ENCODE measurements at places on chromosomes 12 and 14. TPM values are rescaled to one million over a fixed set of nuclear protein-coding genes. Genes with fewer than 3 reads are reported as not detected.

DNA sequence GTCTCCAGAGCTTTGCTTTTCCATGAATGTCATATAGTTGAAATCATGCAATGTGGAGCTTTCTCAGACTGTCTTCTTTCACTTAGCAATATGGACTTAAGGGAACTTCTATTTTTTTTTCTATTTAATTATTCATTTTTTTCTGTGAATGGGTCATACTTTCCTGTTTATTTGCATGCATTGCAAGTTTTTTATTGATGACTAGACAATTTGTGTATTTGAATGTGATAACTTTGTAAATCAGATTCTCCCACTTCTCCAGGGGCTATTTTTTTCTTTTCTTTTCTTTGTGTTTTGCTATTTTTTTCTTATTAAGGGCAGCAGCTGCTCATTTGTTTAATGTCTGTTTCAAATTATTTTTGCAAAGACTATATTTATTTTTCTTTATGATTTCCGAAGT is 1019.8 kb upstream of the ATXN7L3B start:
- no peak overlapping the region for H3K4me3 ChIP-seq
- no peak for DNase-seq
- no peaks in the 10 kb centered on the region for H3K36me3 ChIP-seq
- H3K27me3 ChIP-seq: no peaks in the 10 kb centered on the region
- H3K4me1 ChIP-seq: no peaks in the 10 kb centered on the region

- H3K4me1 ChIP-seq: peaks cover 8% of the 10 kb centered on the region
- no peak overlapping the region for H3K27ac ChIP-seq
- peak overlapping the region; percentile 61 for H3K4me3 ChIP-seq
- peaks cover 40% of the 10 kb centered on the region for H3K27me3 ChIP-seq
- DNase-seq: no peak
Measured at GRCh38 chr12:84910549-84911241, 1.9 kb downstream of the SLC6A15 start.

DNA sequence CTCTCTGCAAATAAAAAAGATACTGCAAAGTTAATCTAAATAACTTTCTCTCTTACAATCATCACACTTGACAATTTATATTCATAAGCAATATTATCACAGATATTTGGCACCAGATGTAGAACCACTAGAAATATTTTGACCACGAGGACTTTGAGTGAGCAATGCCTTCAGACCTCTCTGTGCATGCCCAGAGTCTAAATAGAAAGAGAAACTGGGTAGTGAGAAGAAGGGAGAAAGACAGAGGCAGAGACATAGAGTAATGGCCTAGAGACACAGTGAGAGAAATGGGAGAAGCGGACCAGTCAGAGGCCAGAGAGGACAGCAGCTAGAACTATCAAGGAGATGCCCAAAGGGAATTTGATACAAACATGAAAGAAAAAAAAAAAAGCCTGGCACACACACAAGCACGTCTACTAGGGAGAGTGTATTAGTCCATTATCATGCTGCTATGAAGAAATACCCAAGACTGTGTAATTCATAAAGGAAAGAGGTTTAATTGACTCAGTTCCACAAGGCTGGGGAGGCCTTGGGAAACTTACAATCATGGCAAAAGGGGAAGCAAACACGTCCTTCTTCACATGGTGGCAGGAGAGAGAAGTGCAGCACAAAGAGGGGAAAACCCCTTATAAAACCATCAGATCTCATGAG is 41.1 kb downstream of the BMP4 start:
- H3K27ac ChIP-seq: no peak overlapping the region
- no peaks in the 10 kb centered on the region for H3K36me3 ChIP-seq
- no peaks in the 10 kb centered on the region for H3K4me1 ChIP-seq
- H3K4me3 ChIP-seq: no peak overlapping the region

GRCh38 chr14:48398675-48399282 is 723.4 kb upstream of the MDGA2 start:
- no peaks in the 10 kb centered on the region for H3K4me1 ChIP-seq
- H3K36me3 ChIP-seq: no peaks in the 10 kb centered on the region
- H3K4me3 ChIP-seq: no peak overlapping the region
- DNase-seq: no peak

- H3K27ac ChIP-seq: no peak overlapping the region
- H3K4me3 ChIP-seq: no peak overlapping the region
- DNase-seq: peak; percentile 80
- no peaks in the 10 kb centered on the region for H3K36me3 ChIP-seq
- H3K27me3 ChIP-seq: peaks cover 5% of the 10 kb centered on the region
Measured at GRCh38 chr12:103632554-103633216, 45.6 kb downstream of the STAB2 start.

DNA sequence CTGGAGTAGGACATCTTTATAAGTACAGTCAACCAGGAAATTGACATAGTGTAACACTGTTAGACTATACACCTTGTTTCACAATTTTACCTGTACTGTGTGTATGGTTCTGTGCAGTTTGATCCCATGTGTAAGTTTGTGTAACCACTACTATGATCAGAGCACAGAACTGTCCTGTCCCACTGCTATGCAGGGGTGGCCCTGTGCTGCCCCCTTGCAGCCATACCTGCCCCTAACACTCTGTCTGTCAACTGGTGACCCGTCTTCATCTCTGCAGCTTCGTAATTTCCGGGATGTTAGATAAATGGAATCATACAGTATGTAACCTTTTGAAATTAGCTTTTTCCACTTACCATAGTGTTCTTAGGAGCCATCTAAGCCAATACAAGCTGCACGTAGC is 58.7 kb upstream of the RD3L start:
- no peak overlapping the region for H3K4me3 ChIP-seq
- peaks cover 21% of the 10 kb centered on the region for H3K27me3 ChIP-seq
- H3K4me1 ChIP-seq: peaks cover 4% of the 10 kb centered on the region

GRCh38 chr12:105823810-105824209 is 314.9 kb downstream of the NUAK1 start:
- no peaks in the 10 kb centered on the region for H3K36me3 ChIP-seq
- DNase-seq: no peak
- no peaks in the 10 kb centered on the region for H3K4me1 ChIP-seq
- no peak overlapping the region for H3K27ac ChIP-seq

DNA sequence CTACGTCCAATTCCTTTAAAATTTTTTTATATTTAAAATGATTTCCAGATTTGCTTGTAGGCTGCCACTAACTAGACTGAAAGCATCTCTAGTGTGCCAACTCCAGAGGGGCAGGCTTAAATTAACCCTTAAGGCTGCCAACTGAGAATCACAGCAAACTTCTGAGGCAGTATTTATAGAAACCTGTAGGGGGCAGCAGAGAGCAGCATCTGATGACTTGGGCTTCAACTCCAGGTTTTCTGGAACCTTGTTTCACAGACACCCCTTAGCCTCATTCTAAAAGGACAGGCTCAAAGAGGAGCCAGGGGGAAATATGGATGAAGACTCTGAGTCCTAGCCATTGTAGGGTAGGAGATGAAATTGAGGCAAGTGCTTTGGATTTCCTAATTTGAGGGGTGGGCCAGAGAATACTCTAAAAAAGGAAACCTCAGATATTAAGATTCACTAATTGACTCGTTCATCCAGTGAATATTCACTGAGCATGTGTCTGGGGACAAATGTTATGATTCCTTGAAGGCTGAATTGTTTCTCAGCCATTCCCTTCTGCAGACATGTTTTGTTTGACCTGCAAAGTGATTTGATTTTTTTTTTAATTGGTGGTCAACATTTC is 63.3 kb upstream of the HSPB8 start:
- H3K36me3 ChIP-seq: no peaks in the 10 kb centered on the region
- no peak overlapping the region for H3K27ac ChIP-seq
- H3K4me3 ChIP-seq: no peak overlapping the region

GRCh38 chr14:39232554-39233415 is 930 bp upstream of the MIA2 start:
- H3K27me3 ChIP-seq: no peaks in the 10 kb centered on the region
- H3K36me3 ChIP-seq: peaks cover 3% of the 10 kb centered on the region
- peak; percentile 46 for DNase-seq

DNA sequence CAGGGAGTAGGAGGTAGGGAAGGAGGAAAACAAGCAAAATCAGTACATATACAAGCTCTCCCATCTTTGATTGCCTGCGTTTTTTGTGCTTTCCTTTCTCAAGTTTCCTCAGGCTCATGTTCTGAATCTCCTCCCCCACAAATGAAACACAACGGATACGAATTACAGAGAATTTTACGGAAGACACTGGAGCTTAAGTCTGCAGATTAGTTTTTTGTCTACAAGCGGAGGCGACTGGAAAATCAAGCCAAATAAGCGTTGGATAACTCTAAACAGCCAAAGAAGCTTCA is 612 bp downstream of the WBP11 start:
- no peak for DNase-seq
- no peak overlapping the region for H3K4me3 ChIP-seq
- no peaks in the 10 kb centered on the region for H3K27me3 ChIP-seq
- H3K4me1 ChIP-seq: peaks cover 20% of the 10 kb centered on the region

DNA sequence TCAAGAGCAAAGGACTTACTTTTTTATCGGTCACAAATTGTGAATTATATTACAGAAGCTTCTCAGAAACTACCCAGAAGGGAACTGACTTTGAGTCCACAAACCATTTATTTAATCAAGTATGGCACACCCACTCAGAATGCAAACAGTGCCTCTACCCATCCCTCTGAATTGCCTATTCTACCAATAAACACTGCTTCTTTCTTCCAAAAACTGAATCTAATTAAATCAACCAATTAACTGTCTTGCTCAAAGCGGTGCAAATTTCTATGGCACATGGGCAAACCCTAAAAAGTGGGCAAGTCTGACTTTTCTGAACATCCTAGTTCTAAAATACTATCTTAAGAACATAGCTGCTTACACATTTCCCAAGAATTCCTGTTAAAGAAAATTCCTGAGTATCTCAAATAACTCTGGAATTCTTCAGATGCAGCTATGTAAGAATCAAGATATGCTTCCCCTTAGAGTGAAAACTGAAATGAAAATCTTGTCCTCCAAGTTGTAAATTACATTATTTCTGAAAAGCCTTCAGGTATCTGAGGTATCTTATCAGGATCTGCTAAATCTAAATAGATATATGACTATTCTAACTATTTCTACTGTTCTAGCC is 4.3 kb downstream of the SPTLC2 start:
- DNase-seq: no peak
- no peak overlapping the region for H3K27ac ChIP-seq
- H3K27me3 ChIP-seq: no peaks in the 10 kb centered on the region
- peaks cover 13% of the 10 kb centered on the region for H3K36me3 ChIP-seq
- no peak overlapping the region for H3K4me3 ChIP-seq

GRCh38 chr12:124588751-124589267 is 21.4 kb upstream of the NCOR2 start:
- H3K27me3 ChIP-seq: peaks cover 38% of the 10 kb centered on the region
- H3K4me1 ChIP-seq: peaks cover 11% of the 10 kb centered on the region
- H3K4me3 ChIP-seq: no peak overlapping the region
- H3K27ac ChIP-seq: no peak overlapping the region
- DNase-seq: no peak
- no peaks in the 10 kb centered on the region for H3K36me3 ChIP-seq

GRCh38 chr14:56896231-56896630 is 86.0 kb upstream of the OTX2 start:
- no peak for DNase-seq
- no peak overlapping the region for H3K27ac ChIP-seq
- H3K36me3 ChIP-seq: no peaks in the 10 kb centered on the region
- H3K4me1 ChIP-seq: no peaks in the 10 kb centered on the region

- H3K4me3 ChIP-seq: no peak overlapping the region
- no peaks in the 10 kb centered on the region for H3K4me1 ChIP-seq
- no peak overlapping the region for H3K27ac ChIP-seq
- no peak for DNase-seq
- peaks cover 3% of the 10 kb centered on the region for H3K27me3 ChIP-seq
- H3K36me3 ChIP-seq: no peaks in the 10 kb centered on the region
Measured at GRCh38 chr12:22803725-22804124, 178.8 kb downstream of the ETNK1 start.

DNA sequence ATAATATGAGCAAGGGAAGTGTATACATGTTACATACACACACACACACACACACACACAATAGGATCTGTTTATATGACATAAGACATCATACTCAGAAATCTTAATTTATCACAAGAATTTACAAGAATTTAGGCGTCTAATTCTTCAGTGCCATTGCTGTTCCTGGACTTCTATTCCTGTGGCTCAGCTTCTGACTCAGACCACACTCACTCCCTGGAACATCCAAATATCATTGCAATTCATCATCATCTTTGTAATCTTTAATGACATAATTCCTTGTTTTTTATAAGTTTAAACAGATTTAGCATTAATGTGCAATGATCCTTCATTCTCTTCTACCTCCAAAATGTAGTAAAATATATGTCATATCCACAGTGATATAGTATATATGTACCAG is 544.2 kb downstream of the FOXG1 start:
- no peak for DNase-seq
- H3K4me3 ChIP-seq: no peak overlapping the region
- H3K27ac ChIP-seq: no peak overlapping the region
- H3K36me3 ChIP-seq: no peaks in the 10 kb centered on the region
- H3K4me1 ChIP-seq: no peaks in the 10 kb centered on the region
- H3K27me3 ChIP-seq: no peaks in the 10 kb centered on the region

- no peaks in the 10 kb centered on the region for H3K36me3 ChIP-seq
- peak; percentile 62 for DNase-seq
- peaks cover 9% of the 10 kb centered on the region for H3K4me1 ChIP-seq
- H3K27ac ChIP-seq: no peak overlapping the region
- peak overlapping the region; percentile 20 for H3K4me3 ChIP-seq
- peaks cover 22% of the 10 kb centered on the region for H3K27me3 ChIP-seq
Measured at GRCh38 chr14:58749066-58749669, 111.4 kb downstream of the DACT1 start.

DNA sequence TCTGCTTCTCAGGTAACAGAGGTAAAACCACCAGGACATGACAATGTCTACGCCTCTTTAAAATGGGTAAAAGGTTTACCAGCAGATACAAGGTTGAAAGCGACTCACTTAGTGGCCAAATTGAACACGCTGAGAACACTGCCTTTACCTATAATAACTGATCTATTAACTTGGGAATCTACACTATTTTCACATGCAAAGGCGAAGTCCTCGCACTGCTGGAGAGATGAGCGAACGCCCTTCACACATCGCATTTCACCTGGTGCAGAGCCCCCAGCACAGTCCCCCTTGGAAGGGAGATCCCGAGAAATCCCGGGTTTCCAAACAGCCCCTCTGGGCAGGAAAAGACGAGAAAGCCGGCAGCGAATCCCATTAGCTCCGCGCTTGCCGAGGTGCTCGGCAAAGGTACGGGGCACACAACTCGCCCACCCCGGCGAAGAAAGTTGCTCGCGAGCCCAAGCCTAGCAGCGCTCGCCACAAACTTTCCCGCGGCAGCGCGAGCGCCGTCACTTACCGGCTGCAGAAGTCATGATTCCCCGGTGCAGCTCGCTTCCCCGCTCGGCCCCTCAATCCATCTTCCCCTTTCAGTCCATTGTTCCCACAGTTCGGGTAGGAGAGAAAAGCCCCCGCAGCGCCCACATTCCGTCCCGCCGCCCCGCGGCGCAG is 423 bp downstream of the FGD6 start:
- DNase-seq: no peak
- peaks cover 5% of the 10 kb centered on the region for H3K27me3 ChIP-seq
- H3K4me1 ChIP-seq: peaks cover 26% of the 10 kb centered on the region

LRRIQ1 gene
- not detected for total RNA-seq

ENO2 gene
- 171 TPM for total RNA-seq

DBX2 gene
- total RNA-seq: not detected

IL26 gene
- 0.35 TPM for total RNA-seq

RPS6KL1 gene
- 2.5 TPM for total RNA-seq

NEUROD4 gene
- not detected for total RNA-seq

MIPOL1 gene
- total RNA-seq: not detected
